ENCODE measurements at places on chromosomes 5 and 9. TPM values are rescaled to one million over a fixed set of nuclear protein-coding genes. Genes with fewer than 3 reads are reported as not detected.

Gene TJP2
- 93.0 TPM for total RNA-seq

Gene TCF7
- 5.1 TPM for total RNA-seq

Gene TPM2
- 145 TPM for total RNA-seq

Gene ZNF346
- total RNA-seq, result 13.1 TPM
